ENCODE measurements at places on chromosomes 3 and 15.

- no peak for DNase-seq
Observed at GRCh38 chr3:157128771-157129681, 30.9 kb downstream of the CCNL1 start.

- no peak for DNase-seq
Observed at GRCh38 chr3:178389258-178389657, 147.0 kb upstream of the KCNMB2 start.

DNA sequence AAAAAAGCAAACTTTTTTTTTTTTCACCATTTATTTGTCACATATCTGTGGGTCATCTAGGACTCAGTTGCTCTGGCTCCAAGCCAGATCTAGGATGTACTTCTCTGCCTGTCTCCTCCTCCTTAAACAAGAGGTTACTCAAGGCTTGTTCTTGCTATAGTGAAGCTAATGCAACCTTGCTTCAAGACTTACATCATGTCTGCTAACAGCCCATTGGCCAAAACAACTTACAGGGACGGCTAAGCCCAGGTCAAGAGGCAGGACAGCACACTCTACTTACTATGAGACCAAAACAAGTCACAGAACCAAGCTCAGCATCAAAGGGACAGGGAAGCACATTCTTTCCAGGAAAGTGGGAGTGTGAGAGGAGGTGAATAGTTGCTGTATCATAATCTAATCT, 123.8 kb upstream of the BNIP2 start:
- DNase-seq, result peak; percentile 45

GRCh38 chr15:44246521-44247268, 41.8 kb upstream of the GOLM2 start:
- no peak for DNase-seq

GRCh38 chr15:57184502-57184901, 191.8 kb upstream of the CGNL1 start:
- DNase-seq, result no peak

DNA sequence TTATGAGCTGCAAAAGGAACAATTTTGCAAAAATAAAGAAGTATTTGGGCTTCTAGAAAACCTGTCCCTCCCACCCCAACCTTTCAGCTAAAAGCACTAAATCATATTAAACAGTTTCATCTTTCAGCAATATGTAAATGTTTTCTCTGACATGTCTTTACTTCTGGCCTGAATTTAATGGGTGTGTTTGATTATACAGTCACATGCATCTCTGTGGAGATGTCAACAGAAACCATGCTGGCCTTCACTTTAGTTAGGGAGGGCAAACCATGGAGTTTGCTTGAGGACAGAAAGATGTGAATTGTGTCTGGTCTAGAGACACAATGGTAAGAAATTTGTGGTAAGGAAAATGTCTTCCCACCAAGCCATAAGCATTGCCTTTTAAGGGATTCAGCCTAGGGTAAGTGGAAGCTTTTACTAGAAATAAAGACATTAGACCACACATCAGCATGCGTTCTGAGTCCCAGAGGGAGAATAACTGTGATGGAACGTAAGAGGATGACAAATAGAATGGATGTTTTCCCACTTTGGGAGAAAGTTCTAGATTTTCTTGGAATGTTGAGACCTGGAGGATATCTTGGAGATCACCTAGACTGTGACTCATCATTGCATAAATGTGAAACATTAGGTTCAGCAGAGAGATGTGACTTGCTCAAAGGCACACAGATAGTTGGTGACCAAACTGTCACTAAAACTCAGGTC, 68.9 kb downstream of the ST8SIA2 start:
- no peak for DNase-seq

DNA sequence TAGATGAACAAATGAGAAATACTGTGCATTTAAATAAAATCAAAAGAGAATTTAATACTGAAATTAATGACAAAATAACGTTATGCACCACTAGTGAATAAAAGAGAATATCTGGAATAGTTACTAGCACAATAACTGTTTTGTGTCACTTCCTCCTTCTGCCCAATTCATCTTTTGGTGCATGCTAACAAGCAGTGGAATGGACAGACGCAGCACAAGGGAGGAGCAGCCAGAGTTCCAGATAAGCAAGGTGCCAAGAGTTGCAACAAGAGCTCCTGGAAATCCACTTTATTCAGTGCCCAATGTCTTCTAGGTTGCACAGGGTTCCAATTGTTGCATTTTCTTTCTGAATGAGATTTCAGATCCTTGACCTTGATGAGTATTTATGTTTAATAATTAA, 66.5 kb upstream of the PLXND1 start:
- DNase-seq, result no peak

DNA sequence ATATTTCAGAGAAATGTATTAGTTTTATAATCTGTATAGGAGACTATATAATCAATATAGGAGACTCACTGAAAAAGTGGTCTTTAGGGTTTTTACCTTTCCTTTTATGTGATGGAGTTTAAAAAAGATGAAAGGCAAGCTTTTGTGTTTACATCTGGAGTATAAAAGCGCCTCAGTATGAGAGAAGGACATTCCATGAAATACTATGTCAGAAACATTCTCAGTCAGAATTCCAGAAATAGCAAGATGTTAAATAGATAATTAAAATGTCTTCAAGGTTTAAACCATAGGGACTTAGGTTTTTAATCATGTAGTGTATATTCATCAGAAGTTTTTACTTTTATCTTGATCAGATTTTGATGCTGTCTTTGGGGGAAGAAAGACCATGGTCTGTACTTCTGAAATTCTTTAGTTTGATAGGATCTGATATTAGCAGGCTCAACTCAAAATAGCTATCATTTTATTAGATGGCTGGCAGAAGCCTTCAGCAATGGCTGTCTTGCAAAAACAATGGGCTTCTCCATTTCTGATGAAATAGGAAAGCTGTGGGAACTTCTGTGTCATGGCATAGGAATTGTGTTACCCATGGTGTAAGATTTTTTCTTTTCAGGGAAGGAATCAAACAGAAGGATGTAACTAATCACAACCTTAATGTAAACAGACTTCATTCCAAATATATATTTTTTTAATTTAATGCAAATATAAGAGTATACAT, 209.6 kb upstream of the PLSCR5 start:
- no peak for DNase-seq

DNA sequence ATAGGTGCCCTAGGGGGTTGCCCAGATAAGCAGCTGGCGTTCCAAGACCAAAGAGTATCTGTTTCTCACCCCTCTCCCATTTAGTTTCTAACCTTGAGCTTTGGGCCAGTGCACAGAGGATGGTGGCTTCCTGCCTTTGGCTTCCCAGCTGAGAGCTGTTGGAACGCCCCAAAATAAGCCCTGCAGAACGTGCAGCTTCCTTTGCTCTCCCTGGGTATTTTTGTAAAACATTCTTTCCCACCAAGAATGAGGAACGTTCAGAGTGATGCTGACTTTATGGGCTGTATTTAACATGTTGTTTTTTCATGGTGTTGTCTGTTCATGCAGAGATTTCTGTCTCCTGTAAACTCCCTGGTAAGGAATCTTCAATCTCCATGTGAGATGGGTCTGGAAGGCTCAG, 63.8 kb downstream of the LPP start:
- no peak for DNase-seq

- DNase-seq, result no peak
Observed at GRCh38 chr3:171095063-171095462, 68.5 kb upstream of the SLC2A2 start.

DNA sequence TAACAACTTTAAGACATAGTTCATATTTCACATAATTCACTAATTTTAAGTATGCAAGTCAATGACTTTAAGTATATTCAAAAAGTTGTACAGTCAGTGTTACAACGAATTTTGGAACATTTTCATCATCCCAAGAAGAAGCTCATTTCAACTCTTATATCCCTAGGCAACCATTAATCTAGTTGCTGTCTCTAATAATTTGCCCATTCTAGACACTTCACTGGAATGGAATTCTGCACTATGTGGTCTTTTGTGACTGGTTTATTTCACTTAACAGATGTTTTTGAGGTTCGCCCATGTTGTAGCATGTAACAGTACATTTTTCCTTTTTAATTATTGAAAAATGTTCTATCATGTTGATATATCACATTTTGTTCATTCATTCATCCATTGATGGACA, 104.2 kb upstream of the SPRED1 start:
- no peak for DNase-seq

- DNase-seq, result no peak
Observed at GRCh38 chr15:54815556-54815955, 381.2 kb downstream of the RSL24D1 start.

GRCh38 chr15:48058371-48058770, 62.4 kb upstream of the SLC24A5 start:
- peak; percentile 78 for DNase-seq

DNA sequence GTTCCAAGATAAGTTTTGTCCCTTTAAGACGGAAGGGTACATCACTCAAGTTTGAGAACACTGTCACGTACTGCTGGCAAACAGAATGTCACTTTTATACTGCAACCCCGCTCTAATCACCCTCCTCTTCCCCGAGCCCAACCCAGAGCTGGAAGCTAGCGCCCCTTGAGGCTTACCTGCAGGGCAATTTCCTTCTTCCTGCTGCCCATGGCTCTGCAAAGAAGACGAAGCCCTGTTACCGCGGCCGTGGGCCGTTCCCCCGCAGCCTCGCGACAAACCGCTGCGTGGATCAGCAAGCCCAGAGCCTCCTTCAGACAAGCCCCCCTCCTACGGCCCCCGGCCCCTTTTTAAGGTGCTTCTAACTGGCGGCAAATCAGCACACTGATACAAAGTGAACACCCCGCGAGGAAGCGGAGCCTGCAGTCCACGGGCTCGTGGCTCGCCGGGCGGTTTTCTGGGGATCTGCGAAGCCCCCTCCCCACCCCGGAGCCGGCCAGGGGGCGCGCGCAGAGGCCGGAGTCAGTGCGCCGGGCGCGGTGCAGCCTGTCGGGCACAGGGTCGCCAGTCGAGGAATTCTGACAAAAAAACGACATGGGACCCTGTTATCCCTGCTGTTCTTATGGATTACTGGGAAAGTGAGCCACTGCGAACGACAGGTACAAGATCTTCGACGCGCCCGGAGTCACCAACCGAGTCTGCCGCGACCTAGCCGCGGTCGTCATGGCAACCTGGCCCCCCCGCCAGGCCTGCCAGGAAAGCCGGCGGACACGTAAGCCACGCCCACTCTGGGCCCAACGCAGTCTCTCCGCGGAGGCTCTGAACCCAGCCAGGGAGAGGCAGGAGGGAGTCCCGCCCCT, at the start of gene NME9:
TSS of gene NME9 (minus strand) at position 725 of the 857 bp plus-strand sequence. CDS start at position 209, 516 bp downstream.
- DNase-seq, result peak; percentile 87

- no peak for DNase-seq
Observed at GRCh38 chr15:50939911-50940310, 31.4 kb downstream of the AP4E1 start.
